ENCODE measurements at places on chromosomes 4 and X.

DNA sequence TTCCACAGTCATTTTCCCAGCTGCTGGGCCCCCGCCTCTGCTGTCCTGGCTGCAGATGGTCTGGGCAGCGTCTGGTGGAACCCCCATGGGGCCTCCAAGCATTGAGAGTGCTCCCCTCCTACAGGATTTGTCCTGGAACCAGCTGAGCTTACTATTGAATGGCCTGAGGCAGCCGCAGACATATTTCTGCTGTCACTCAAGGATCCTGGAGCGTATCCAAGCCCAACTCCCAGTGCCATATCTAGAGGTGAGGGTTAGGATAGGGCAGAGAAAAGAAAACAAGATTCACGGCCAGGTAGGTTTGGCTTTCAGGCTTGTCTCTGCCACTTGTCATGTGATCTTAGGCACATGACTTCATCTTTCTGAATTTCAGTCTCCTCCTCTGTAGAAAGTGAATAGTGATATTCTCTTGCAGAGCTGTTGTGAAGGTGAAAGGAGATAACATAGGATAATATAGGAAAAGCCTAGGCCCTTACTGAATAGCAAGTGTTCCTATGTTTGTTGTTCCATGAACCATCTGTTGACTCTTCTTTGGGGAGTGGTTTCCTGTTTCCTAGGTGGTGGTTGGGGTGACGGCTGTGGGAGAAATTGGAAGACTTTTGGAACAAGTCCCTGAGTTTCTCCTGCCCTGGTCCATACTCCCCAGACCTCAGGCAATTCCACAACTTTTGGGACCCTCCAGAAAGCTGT is 52.3 kb downstream of the SEPSECS start:
- no peak for DNase-seq

DNA sequence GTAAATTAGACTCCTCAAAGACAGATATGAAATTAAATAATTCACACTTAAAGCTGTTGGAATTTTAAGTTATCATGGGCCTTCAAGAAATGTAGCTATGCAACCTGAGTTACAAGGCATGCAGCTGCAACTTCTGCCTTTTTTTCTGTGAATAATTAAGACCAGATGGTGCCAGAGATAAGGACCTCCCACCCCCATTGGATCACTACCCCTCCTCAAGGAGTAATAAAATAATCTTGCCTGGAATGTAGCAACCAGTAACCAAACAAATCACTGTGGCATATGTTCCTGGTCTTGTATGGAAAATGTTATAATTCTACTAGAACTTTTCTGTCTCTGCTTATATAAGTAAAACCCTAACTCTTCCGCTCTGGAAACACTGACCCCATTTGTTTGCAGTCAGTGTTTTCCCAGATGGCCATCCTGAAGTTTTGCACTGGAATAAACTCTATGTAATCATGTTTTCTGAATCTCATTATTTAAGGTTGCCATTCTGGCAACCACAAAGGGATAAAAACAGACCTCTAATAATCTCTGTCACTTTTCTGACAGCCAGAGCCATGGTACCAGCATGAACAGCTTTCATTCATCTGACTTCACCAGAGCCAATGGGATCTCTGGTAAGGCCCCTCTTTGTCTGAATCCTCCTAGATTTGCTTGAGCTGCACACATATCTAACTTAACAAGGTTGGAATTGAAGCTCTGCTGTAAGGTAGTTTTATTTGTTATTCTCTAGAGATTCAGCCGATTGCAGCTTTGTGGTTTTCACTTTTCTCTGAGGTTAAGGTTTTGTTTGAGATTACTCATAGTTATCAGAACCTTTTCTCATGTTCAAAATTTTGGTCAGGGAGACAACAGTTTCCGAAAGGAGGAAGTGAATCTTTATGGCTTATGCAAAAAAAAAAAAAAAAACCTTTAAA is 274.6 kb downstream of the NAF1 start:
- DNase-seq, result no peak

DNA sequence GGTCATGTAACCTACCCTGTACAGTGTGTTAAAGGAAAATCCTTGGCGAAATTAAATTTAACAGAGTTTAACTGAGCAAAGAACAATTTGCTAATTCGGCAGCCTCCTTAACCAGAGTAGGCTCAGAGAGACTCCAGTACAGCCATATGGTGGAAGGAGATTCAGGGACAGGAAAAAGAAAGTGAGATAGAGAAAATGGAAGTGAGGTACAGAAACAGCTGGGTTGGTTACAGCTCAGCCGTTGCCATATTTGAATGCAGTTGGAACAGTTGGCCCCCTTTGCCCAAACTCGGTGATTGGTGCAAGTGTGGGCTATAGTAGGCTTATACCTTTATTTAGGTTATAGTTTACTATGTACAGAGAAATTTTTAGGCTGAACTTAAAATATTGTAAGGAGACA is 48.8 kb upstream of the GBA3 start:
- DNase-seq, result no peak

DNA sequence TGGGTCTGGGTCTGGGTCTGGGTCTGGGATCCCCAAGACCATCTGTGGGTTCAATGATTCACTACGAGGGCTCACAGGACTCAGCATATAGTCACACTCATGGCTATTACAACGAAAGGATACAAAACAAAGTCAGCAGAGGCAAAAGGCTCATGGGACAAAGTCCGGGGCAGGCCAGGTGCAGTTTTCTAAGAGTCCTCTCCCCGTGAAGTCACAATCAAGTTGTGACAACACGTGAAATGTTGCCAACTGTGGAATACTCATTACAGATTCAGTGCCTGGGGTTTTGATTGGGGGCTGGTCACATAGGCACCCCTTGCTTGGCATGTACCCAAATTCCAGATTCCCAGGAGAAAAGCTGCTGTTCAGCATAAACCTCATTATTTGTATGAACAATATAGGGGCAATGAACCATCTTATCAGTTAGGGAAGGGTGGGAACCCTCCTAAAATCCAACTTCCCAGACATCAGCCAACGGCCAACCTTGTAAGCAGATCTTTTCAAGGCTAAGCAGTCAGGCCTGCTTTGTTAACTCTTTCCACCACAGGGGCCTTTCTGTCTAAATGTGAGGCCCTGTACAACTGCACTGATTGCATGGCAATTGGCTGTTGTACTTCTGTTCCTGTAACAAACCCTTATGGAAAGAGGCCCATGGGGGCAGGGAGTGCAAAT is 58.2 kb upstream of the DIPK2B start:
- no peak for DNase-seq

DNA sequence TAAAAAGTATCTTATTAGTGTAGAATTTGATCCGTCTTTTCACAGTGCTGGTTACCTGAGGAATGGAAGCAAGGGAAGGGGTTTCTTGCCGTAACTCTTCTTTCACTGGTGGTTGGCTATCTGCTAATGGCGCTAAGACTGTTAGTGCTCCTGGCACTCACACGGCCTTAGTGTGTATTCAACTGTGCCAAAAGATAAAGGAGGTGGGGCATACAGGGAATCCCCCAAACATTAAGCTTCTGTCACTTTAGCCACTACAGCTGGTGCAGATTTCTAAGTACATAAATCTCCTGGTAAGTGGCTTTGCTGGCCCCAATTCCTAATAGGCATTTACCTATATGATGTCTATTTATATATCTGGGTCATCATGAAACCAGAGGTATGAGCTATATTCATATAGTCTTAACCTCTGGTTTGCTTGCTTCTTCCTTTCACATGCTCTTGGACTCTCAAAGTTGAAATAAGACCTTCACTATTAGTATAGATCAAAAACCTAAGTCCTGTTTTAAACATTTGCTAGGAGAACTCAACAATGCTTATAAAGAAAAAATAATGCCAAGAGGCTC is 95.1 kb downstream of the TSPAN7 start:
- no peak for DNase-seq

DNA sequence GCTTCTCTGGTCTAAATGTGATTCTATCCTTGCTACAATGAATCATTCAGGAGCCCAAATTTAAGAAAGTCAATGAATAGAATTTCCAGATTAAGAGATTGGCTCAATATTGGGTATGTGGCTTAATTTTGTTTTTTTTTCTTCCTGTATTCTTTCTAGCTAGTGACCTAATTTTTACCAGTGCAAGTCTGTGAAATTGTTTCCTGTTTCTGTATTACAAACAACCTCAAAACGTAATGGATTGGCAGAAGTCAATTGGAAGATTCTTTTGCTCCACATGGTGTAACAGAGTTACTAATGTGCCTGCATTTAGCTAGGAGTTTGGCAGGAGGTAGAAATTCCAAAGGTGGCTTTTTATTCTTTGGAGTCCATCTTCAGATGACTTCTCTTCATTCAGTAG is 17.6 kb downstream of the DYNLT3 start:
- DNase-seq, result no peak

DNA sequence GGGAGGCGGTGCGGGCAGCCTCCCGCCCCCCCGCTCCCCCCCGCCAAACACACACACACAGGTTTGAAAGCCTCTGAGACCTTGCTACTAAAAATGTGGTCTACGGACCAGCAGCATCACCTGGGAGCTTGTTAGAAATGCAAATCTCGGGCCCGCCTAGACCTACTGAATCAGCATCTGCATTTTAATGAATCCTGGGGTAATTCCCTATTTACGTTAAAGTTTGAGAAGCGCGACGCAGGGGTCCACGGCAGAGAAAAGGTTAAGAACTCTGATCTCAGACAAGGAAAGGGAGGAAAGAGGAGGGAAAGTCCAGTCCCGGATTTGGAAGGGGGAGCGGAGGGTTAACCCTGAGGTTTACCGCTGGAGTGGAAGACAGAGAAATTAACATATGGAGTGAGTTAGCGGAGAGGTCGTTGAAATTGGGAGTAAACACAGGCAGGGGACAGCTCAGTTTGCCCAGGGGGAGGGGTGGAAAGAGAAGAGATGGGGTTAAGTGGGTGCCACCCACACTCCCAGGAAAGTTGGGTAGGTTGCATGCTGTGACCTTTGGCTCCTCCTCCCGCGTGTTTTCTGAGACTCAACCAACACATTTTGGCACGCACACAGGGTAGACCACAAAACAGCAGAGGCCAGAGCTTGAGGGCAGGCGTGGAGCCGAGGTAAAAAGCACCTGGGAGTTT is 483.6 kb downstream of the BCOR start:
- no peak for DNase-seq

- DNase-seq, result no peak
These were observed 34.4 kb upstream of the HMX1 start for GRCh38 chr4:8905773-8906667.

DNA sequence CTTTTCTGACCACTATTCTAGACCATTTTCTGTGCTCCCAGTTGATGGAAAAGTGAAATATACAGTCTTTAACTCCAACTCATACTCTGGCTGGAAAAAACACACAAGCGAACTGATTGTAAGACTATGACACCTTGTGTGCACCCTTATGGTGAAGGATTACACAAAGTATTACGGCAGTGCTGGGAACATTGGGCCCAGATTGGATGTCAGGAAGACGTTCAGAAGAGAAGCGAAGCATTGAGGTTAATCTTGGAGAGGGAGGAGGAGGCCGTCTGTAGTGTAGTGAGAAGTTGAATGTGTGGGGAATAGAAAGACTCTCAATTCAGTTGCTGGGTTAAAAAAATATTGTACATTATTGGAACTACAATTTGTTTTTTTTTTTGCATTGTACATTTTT is 50.0 kb downstream of the GRIA2 start:
- DNase-seq, result no peak

DNA sequence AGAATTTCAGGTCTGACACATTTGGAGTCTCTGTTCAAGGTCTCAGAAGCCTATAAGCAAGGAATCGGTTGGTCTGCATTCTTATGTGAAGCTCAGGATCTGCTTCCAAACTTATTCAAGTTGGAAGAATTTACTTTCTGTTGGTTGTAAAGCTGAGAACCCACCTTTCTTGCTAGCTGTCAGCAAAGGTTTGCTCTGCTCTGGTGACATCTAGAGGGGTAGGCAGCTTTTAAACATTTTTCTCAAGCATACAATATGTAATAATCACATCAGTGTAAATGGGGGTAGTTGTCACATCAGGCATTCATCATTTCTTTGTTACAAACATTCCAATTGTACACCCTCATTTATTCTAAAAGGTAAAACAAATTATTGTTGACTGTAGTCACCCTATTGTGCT is 935.2 kb downstream of the TRAM1L1 start:
- DNase-seq, result no peak

DNA sequence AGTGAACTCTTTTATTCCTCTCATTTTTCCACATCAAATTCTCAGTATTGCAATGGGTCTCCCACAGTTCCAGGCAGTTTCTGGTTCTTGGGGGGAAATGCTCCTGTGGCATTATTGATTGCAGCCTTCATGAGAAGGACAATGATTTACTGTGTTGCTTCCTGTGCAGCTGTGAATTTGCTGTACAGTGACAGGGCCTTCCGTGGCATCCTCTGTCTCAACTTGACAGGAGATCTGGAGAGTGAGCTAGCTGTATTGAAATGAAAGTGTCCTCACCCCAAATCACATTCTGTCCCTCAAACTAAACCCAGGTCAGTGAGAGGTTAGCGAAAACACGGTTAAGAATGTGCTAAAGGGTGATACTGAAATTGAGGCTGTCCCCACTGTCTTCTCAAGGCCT is 77.1 kb upstream of the ATOH1 start:
- DNase-seq, result no peak

DNA sequence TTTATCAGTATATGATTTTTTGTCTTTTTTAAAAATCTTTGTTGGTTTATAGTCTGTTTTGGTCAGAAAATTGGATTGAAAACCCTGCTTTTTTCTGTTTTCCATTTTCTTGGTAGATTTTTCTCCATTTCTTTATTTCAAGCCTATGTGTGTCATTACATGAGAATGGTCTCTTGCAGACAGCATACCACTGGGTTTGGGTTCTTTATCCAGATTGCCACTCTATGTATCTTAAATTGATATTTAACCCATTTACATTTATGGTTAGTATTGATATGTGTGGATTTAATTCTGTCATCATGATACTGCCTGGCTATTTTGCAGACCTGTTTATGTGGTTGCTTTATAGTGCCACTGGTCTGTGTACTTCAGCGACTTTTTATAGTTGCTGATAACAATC is 239.9 kb upstream of the NDST4 start:
- no peak for DNase-seq

DNA sequence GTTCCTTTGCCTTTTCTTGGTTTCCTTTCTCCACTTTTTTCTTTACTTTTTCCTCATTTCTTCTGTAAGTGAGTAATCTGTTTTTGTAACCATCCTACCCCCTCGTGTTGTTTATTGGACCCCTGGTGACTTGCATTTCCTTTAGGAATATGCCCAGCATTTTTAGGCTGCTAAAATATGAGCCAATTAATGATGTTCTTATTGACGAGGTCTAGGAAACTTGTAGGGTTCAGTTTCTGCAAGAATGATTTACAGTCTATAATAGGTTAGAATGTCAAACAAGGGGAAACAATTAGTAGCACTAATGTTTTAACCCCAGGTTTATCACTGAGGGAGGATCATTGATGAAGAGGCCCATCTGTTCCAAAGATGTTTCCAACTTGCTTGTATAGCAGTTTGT is 79.0 kb downstream of the CPE start:
- DNase-seq, result no peak

DNA sequence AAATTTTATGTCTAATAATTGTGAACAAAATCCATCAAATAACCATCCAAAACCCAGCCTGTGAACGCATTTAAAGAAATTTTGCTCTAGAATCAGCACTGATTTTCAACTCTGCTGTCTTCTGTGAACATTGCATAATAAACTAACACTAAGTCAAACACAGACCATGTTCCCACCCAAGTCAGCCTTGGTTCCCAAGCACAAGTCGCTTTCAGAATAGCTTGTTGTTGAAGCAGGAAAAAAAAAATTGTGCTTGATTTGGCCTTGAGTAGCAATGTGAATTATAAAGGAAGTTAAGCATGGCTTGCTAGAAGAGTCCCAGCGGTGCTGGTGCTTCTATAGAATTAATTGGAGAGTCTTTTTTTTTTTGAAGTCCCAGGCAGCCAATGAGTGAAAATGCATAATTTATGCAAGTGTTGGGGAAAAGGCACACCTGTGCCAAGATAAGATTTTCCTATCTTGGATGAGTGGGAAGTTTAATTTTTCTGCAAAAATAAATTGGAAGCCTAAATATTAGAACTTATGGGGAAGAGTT is 42.1 kb downstream of the HHIP start:
- DNase-seq, result no peak
